ENCODE measurements at places on chromosomes 16 and 17. TPM values are rescaled to one million over a fixed set of nuclear protein-coding genes. Genes with fewer than 3 reads are reported as not detected.

GRCh38 chr17:58054641-58055040 lies 28.6 kb upstream of the DYNLL2 start:
- DNase-seq, result no peak

GRCh38 chr16:35543486-35543885 lies 2084.1 kb downstream of the TP53TG3F start:
- DNase-seq, result no peak

Gene C16orf90
- total RNA-seq, result not detected

GRCh38 chr17:63760771-63761539 lies 12.4 kb downstream of the CCDC47 start:
- DNase-seq, result no peak
